ENCODE measurements at places on chromosomes 7 and 10. TPM values are rescaled to one million over a fixed set of nuclear protein-coding genes. Genes with fewer than 3 reads are reported as not detected.

BET1 gene
- 30.8 TPM for total RNA-seq

CRTAC1 gene
- total RNA-seq, result not detected

WNT8B gene
- not detected for total RNA-seq

ABCB8 gene
- total RNA-seq, result 33.9 TPM

ANKRD1 gene
- total RNA-seq, result 0.36 TPM

CRHR2 gene
- total RNA-seq, result not detected

KEL gene
- total RNA-seq, result not detected

PDGFA gene
- total RNA-seq, result 6.3 TPM

CALHM3 gene
- total RNA-seq, result not detected

ZNF786 gene
- 4.1 TPM for total RNA-seq

BZW2 gene
- 40.6 TPM for total RNA-seq

SYT15B gene
- not detected for total RNA-seq

AMZ1 gene
- total RNA-seq, result 6.7 TPM

C10orf105 gene
- 1.2 TPM for total RNA-seq

ASAH2 gene
- 0.12 TPM for total RNA-seq

STAG3 gene
- total RNA-seq, result 0.12 TPM

MYH16 gene
- total RNA-seq, result not detected

NPC1L1 gene
- total RNA-seq, result not detected

RNLS gene
- 20.8 TPM for total RNA-seq
